ENCODE measurements at places on chromosomes 6 and 20. TPM values are rescaled to one million over a fixed set of nuclear protein-coding genes. Genes with fewer than 3 reads are reported as not detected.

Gene UBE3D
- total RNA-seq, result 3.4 TPM

- no peak for DNase-seq
Observed at GRCh38 chr6:32190911-32191677, 1.1 kb upstream of the PBX2 start.

DNA sequence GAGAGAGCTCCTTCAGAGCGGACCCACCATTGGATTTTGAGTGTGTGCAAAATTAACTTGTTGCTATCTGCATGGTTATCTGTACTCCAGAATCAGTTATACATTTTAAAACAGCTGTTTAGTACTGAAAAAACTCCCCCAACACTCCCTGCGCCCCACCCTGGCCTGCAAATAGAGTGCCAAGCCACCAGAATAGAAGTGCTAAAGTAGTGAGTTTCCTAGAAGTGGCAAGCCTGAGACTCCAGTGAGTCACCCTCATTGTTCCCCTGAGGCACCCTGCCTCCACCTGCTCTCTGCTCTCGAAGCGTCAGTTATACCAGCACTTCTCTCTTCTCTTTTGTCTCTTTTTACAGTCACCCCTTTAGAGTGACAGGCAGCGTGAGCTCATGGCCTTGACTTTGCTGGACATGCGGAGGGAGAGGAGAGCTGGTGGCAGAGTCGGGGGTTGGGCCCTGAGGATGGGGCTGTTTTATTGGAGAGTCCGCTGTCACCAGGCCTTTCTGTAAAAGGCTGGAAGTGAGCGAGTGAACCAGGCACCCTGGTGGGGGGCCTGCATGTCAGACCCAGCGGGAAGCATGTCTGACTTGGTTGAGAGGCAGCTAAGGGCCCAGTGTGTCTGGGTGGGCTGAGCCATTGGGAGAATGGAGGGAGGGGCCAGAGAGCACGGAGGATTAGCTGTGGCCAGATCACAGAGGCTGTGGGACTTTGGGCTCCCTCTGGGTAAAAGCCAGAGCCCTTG is 10.4 kb downstream of the IGF2R start:
- no peak for DNase-seq

Gene DACT2
- not detected for total RNA-seq

- DNase-seq, result no peak
Observed at GRCh38 chr6:135932651-135933050, 81.2 kb downstream of the PDE7B start.

Gene HLA-DRA
- total RNA-seq, result not detected

Gene SLC25A27
- total RNA-seq, result 0.48 TPM
